ENCODE measurements at places on chromosomes 13 and 19. TPM values are rescaled to one million over a fixed set of nuclear protein-coding genes. Genes with fewer than 3 reads are reported as not detected.

Gene RXFP2
- not detected for total RNA-seq

Gene SLC10A2
- total RNA-seq: not detected

Gene GADD45GIP1
- total RNA-seq: 36.3 TPM

Gene FGF21
- total RNA-seq: not detected

Gene ZNF543
- 6.2 TPM for total RNA-seq

Gene F2RL3
- total RNA-seq: not detected

Gene RHPN2
- total RNA-seq: 5.7 TPM

Gene FFAR3
- 3.1 TPM for total RNA-seq

Gene C19orf25
- 26.9 TPM for total RNA-seq

Gene MKNK2
- total RNA-seq: 139 TPM

Gene CD177
- total RNA-seq: not detected

Gene CRB3
- 1.2 TPM for total RNA-seq

Gene DCT
- total RNA-seq: 0.12 TPM

Gene MIA
- not detected for total RNA-seq

Gene SRRM5
- total RNA-seq: 0.37 TPM

Gene NOSIP
- 71.4 TPM for total RNA-seq

Gene DIRAS1
- total RNA-seq: 0.33 TPM

Gene DIAPH3
- total RNA-seq: 28.5 TPM

Gene SCEL
- total RNA-seq: not detected

Gene TMEM145
- total RNA-seq: 0.69 TPM

Gene ZNF555
- total RNA-seq: 1.9 TPM

Gene ADAMTS10
- 5.0 TPM for total RNA-seq

Gene S1PR5
- total RNA-seq: 0.11 TPM

Gene ADAMTSL5
- total RNA-seq: 2.5 TPM

Gene ELANE
- not detected for total RNA-seq
